ENCODE measurements at places on chromosomes 5 and 9. TPM values are rescaled to one million over a fixed set of nuclear protein-coding genes. Genes with fewer than 3 reads are reported as not detected.
A peak's percentile ranks its signal among the peaks of the same experiment; 100 is the strongest.

TAL2 gene
- total RNA-seq: not detected

TMEM171 gene
- 2.1 TPM for total RNA-seq

CSF1R gene
- total RNA-seq: 0.22 TPM

TXNDC8 gene
- not detected for total RNA-seq

IRX2 gene
- total RNA-seq: not detected

PRRT1B gene
- total RNA-seq: not detected

DNA sequence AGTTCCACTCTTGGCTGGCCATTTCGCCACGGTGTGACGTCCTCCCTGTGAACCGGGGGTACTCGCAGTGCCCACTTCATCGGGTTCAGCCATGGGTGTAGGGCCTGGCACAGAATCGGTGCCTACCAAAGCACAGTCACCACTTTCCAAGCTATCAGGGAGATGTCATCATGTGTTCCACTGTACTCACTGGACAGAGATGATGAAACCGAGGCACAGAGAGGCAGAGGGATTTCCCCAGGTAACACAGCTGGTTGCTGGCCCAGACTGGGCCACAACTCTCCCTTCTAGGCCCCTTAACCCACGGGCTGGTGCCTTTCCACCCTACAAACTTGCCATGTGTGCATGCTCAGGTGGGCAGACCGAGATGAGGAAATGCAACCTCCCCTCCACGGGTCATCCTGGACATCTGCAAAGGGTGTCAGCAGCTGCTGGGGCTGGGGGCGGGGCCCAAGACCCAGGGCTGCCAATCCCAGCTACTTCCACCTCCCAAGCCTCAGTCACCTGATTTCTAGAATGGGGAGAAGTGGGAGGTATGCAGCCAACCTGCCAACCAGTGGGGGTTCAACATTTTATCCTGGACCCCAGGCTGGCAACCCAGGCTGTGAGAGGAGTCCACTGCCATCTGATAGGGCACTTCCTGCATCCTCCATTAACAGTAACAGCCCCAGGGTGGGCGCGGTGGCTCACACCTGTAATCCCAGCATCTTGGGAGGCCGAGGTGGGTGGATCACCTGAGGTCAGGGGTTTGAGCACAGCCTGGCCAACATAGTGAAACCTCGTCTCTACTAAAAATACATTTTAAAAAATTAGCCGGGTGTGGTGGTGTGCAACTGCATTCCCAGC is 893 bp upstream of the SH2D3C start:
- DNase-seq: no peak

GRCh38 chr9:22022396-22022795 is 13.3 kb upstream of the CDKN2B start:
- DNase-seq: no peak

- no peak for DNase-seq
Observed at GRCh38 chr5:78126536-78126935, 168.0 kb downstream of the AP3B1 start.

DNA sequence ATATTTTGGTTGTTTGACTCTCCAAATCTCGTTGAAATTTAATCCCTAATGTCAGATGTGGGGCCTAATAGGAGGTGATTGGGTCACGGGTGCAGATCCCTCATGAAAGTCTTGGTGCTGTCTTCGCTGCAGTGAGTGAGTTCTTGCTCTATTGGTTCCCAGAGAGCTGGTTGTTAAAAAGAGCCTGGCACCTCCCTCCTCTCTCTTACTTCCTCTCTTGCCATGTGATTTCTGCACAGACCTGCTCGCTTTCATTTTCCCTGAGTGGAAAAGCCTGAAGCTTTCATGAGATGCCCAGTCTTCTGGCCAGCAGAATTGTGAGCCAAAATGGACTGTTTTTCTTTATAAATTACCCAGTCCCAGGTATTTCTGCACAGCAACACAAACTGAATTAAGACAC is 221.6 kb downstream of the MAT2B start:
- DNase-seq: peak; percentile 58

DNA sequence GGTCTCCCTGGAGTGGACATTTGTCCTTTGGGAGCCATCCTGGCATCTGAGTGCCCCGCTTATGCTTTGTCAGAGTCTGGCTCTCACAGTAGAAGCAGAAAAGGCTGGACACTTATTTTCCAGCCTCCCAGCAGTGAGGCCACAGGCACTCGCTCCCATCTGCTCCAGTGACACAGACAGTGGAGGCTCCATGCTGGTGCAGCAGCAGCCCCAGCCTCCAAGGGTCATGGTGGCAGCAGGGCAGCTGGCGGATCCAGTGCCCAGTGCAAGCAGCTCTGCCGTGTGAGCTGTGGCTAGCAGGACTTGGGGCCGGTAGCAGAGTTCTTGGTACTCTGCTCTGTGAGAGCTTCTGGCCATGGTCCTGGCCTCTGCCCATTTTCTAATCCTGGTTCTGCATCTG is 157.3 kb upstream of the ALDH1B1 start:
- no peak for DNase-seq

- no peak for DNase-seq
Observed at GRCh38 chr5:107820429-107820828, 149.7 kb upstream of the EFNA5 start.
